Stimulated activated memory B cell treated with anti-CD40 and anti-IgM and Interleukin-4, amounts not matched to agents 10 μg/mL and 1 μg/mL and 100 μg/mL, for 72 hours (primary cell): ENCODE measurements at places on chromosomes 5 and 9.

DNA sequence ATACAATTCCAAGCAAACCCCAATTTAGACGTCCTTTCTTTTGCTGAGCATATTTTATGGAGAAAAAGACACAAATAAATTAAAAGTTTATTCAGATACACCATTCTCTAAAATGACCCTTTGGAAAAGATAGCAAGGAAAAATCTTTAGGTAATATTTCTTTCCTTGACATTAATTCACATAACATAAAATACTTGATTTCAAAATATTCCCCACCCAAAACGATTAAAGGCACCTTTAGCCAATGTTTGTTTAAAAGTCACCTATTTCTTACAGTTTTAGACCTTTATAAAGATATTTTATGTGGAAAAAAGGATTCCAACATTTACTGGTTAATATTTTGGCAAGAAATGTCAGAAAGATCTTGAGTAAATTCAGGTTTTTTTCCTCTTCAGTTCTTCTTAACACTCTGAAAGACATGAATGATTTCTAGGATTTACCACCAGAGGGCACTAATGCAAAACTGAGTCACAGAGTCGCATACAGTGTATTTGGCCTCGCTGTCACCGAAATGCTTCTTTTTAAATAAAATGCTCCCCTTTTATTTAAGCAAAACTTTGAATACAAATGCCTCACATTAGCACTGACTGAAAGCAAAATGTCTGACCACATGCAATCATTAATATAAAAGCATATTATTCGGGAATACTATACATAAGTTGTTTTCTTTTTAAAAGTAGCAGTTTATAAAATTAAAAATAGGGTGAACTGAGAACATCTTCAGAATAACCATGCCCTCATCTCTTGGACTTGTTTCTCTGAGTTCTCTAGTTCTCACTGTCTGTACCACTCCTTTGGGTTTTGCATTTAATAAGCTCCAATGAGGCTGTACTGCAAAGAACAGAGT, 122.5 kb downstream of the SLC1A3 start:
- no peak for ATAC-seq

GRCh38 chr5:132272311-132273210, 15.1 kb downstream of the PDLIM4 start:
- ATAC-seq = no peak

DNA sequence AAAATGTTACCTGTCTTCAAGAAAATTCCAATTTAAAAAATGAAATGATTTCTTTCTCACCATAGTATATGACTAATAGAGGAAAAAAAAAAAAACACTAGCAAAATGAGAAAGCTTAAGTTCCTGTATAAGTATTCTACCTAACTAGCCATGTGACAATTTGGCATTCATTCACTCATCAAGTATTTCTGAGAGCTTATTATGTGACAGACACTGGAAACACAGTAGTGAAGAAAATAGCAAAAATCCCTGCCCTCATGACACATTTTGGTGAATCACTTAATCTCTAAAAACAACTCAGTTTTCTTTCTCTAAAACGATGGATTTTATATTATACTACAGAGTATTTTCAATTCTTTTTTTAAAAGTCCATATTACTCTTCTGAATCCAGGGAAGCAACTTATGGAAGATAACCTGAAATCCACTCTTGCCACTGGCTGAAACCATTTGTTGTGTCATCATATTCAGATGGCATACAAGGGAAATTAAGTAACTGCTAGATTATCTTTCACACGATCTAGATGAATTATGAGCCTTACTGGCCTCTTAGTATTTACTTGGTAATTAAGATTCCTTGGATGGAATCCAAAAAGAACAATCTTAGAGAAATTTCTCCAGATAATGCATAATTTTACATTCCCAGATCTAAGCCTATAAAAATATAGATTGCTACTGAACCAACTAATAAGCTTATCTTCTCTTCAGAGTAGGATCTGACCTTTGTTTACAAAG, 5.5 kb downstream of the PTBP3 start:
- no peak for ATAC-seq

DNA sequence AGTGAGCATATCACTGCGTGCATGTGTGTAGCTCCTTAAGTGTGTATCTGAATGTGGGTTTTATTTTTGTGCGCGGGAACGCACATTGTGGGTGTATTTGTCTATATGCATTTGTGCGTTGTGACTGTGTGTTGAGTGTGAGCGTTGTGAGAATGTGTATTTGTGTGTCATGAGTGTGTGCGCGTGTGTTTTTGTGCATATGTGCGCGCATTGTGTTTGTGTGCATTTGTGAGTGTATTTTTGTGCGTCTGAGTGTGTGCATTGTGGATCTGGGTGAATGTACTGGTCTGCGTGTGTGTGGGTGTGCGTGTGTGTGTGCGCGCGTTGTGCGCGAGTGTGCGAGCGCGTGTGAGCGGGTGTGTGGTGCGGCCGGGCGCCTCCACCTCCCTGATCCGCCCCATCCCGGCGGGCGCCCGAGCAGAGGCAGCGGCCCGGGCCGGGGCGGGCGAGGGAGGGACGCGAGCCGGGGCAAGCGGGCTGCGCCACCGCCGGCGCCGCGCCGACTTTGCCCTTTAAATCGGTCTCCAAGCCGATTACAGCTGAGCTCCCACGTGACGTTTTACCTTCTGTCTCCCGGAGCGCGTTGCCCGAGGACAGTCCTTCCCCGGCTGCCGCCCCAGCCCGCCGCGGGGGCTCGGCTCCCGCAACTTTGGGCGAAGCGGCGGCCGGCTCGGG, at the start of gene RASGRF2:
TSS of gene RASGRF2 (plus strand) at position 596 of the 675 bp plus-strand sequence. CDS start 376 bp downstream, outside the sequence.
- no peak for ATAC-seq

GRCh38 chr9:133378408-133378962, 2.3 kb downstream of the STKLD1 start:
- ATAC-seq = no peak
